M059J (cell line): ENCODE measurements at places on chromosomes 16 and 17. TPM values are rescaled to one million over a fixed set of nuclear protein-coding genes. Genes with fewer than 3 reads are reported as not detected.
A peak's percentile ranks its signal among the peaks of the same experiment; 100 is the strongest.

Gene TMEM97
- 31.4 and 41.8 TPM in 2 replicates for total RNA-seq

Gene CCL4L2
- not detected in 2 replicates for total RNA-seq

Gene BCO1
- total RNA-seq = 0.10 TPM in 1 of 2 replicates, not detected in the other

Gene MPP2
- total RNA-seq = 2.5 and 4.4 TPM in 2 replicates

Gene MMP28
- total RNA-seq = 0.17 and 1.2 TPM in 2 replicates

Gene SEZ6L2
- 16.7 and 38.3 TPM in 2 replicates for total RNA-seq

Gene CBX8
- 7.3 and 11.2 TPM in 2 replicates for total RNA-seq

Gene HOXB1
- not detected in 2 replicates for total RNA-seq

Gene CCL2
- total RNA-seq = 85.5 and 135 TPM in 2 replicates

Gene DNAI2
- not detected in 2 replicates for total RNA-seq

Gene NPIPB13
- 0.42 and 0.71 TPM in 2 replicates for total RNA-seq

DNA sequence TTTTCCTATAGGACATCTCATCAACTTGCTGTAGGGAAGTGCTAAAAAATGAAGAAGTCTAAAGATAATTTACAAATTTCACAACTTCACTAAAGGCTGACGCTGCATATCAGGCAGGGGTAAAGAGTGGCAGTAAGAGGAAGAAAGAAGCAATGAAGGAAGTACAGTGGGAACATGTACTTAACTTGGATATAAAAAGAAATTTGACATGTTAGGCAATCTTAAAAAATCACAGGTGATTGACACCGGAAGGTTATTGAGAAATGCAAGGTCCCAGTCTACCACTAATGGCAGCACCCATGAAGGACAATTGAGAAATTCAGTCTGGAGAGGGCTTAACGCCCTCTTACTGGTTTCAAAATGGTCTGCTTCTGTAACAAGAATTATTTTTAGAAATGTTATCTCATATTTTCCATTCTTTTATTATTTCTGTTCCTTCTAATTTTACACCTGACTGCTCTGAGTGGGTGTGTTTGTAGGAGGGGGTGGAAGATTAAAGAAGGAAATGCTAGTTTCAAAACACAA is 358.1 kb downstream of the KCNJ2 start:
- no peak for DNase-seq

GRCh38 chr17:17570140-17570797 is 21.2 kb downstream of the PEMT start:
- peak; percentile 56 for DNase-seq

DNA sequence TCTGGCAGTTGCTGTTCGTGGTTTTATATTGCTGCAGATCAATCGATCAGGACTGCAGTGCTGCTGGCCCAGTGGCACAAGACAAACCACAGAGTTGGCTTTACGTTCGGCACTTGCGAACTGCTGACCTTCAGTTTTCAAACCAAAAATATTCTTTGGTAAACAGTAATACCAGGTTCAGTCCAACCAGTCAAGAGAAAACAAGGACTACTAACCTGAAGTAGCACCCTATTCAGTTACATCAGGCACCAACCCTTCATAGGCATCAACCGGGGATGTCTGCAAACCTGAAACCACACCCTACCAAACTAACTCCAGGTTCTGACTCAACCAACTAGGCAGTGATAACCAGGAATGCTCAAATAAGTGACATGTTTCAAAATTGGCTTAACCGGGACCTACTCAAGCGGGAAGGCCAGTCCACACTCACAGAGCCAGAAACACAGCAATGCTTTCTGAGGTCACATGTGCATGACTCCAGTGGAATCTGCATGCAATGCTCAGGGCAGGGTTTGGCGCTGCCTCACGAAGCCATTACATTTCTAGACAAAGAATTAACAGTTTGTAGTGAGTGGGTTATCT is 91.1 kb downstream of the SMG6 start:
- DNase-seq = peak; percentile 35

DNA sequence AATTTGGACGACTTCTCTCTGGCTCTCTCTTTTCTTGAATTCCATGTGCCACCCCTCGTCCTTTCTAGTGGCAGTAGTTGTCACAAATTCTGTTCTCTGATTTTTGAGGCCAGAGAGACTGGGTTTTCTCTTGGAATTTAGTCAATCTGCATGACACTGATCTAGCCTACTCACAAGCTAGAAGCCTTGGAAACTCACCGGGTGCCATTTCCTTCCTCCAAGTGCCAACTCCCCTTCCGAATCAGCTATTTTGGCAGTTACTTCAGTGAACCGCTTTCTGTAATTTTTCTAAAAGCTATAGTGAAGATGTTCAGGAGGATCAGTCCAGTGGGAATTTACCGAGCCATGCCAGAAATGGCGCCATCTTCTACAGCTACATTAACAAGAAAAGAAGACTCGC is 228.9 kb downstream of the PMP22 start:
- DNase-seq = no peak

- no peak for DNase-seq
These were observed 13.6 kb upstream of the DNASE1 start for GRCh38 chr16:3640632-3641501.

GRCh38 chr16:71781741-71782140 is 26.9 kb downstream of the AP1G1 start:
- peak; percentile 49 for DNase-seq

- no peak for DNase-seq
These were observed 33.6 kb upstream of the MED9 start for GRCh38 chr17:17443173-17443572.

GRCh38 chr17:50329716-50330115 is 16.2 kb upstream of the XYLT2 start:
- DNase-seq = no peak

- DNase-seq = peak; percentile 76
These were observed 697 bp downstream of the CTF1 start for GRCh38 chr16:30896889-30897733.

- no peak for DNase-seq
These were observed 59.9 kb downstream of the OR1D5 start for GRCh38 chr17:3003296-3004149.

DNA sequence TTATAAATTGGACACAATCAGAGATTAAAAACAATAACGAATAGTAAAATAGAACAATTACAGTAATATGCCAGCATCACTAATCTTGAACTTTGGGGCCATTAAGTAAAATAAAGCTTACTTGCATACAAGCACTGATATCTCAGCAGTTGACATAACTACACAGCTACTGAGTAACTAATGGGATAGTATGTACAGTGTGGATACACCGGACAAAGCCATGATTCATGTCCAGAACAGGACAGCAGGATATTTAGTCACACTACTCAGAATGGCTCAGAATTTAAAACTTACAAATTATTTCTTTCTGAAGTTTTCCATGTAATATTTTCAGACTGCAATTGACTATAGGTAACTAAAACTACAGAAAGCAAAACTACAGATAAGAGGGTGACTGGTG is 427.5 kb downstream of the CDH13 start:
- no peak for DNase-seq

GRCh38 chr17:66200685-66201092 is 8.8 kb upstream of the CEP112 start:
- peak; percentile 67 for DNase-seq

DNA sequence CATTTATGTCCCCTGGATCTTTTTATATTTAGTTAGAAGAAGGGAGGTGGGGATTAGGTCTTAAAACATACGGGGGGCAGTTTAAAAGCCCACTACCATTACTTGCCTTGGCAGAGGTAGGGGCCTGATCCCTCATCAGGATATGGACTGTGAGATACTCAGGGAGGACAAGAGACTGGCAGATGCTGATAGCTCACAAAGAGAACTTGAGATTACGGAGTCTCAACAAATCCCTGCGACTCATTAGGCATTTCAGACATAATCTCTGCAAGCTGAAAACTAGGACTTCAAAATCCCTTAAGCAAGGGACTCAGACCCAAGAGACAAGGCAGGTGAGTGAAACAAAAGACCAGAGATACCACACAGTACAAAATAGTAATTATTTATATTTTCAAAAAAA is 23.2 kb downstream of the NXPH3 start:
- DNase-seq = no peak

- DNase-seq = no peak
These were observed 24.8 kb downstream of the CCR7 start for GRCh38 chr17:40540448-40540847.

- no peak for DNase-seq
These were observed 72.6 kb downstream of the CDK12 start for GRCh38 chr17:39533891-39534290.

DNA sequence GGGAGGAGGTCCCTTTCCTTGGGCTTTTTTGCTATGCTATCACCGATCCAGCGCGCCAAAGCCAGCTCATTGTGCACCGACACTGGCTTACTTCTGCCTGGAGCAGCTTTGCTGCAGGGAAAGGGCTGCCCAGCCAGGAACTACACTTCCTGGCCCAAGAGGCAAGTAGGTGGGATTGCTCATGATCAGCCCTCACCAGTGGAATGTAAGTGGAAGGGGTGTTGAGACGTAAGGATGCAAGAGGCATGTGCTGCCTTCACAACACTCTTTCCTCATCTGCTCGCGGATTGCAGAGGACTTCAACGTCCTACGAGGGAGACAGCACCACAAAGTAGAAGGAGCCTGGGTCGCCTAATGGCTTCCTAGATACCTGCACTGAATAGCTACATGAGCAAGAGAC is 104.3 kb upstream of the FOXF1 start:
- DNase-seq = no peak

DNA sequence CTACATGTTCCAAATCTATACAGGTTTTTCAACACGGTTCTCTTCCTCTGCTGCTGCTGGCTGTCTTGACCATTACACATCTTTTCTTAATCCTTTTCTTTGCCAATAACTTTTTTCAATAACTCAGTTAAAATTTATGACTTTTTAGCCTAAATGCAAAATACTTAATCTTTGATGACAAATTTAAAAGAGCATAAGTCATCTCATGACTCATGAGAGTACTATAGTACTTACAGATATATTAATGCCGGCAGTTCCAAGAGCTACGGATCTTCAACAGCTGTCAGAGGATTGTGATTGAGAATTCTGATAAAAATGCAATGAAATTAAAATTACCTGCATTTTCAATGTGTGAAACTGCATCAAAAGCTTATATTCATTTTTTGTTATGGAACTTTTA is 105.5 kb downstream of the KPNA2 start:
- DNase-seq = no peak

DNA sequence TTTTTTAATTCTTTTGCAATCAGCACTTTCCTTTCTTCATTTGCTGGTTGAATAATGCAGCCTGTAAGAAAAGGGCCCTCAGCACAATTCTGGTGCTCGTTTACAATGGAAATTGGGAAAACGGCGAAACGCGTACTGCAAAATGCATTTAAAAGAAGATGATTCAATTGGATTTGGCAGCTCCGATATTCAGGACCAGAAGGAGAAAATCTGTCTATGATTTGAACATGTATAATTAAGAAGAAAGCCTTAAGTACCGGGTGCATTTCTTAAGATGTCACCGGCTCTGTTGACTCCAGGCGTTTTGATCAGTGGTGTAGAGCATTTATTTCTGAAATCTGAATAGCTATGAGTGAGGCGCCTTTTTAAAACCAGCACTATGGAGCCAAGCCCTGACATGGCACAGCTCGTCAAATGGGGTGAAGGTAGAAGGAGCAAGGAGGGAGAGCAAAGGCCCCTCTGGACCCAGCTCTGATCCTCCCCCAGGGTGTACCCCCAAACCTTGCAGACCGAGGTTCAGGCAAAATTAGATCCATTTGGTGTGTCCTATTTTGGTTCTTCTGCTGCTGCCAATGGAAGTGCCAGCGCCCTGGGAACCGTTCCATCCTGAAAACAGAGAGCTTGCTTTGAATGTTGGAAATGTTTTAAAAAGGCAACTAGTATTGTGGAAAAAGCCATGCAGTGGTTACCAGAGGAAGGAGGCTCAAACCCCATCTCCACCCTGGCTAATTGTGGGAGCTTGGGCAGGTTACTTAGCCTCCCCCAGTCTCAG is 161.4 kb upstream of the RPL38 start:
- DNase-seq = no peak

DNA sequence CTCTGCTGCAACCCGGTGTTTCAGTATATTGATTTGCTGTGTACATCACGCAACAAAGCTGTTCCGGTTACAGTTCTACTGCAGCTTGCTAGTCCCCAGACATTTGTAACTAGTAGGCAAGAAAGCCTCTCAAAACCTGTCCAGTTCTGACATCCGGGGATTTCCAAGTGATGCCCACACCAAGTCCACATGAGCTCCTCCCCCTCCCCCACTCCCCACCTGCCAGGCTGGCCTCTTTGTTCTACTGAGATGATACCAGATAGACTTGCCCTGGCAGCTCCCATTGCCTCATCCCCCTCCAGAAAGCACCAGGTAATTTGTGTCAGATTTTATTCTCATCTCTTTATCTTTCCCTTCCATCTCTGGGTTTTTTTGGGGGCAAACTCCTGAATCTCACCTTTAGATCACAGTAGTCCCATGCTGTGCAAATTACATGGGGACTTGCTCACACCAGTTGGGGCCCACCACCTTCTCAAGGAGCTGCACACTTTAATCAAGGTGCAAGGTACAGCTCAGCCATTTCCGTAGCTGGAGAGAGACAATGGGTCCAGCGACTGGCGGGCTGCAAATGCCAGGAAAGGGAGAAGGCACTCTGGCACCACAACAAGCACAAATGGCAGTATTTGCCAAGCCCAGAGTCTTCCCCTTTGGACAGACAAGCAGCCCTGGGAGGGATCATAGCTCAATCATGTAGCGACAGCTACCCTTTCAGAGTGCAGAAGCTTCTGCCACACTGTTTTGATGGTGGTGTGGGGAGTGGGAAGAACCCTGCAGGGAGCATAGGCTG is 183.1 kb downstream of the CYLD start:
- DNase-seq = no peak

DNA sequence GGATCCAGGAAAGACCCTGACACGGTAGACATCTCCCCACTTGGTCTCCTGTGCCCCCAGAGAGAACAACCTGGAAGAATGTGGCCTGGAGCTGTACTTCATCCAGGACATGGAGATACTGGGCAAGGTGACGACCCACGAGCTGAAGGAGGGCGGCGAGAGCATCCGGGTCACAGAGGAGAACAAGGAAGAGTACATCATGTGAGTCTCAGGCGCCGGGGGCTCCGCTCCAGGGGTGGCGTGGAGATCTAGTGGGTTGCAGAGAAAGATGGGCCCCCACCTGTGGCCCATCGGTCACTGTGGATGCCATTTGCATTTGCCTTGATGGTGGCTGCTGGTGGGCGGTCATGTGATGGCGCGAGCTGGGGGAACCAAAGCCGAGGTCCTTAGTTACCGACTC is 14.9 kb upstream of the CLEC18A start:
- DNase-seq = no peak
